CD4-positive, alpha-beta T cell treated with Interleukin-21 for 1 hour (primary cell): ENCODE measurements at places on chromosomes 6 and 20.

DNA sequence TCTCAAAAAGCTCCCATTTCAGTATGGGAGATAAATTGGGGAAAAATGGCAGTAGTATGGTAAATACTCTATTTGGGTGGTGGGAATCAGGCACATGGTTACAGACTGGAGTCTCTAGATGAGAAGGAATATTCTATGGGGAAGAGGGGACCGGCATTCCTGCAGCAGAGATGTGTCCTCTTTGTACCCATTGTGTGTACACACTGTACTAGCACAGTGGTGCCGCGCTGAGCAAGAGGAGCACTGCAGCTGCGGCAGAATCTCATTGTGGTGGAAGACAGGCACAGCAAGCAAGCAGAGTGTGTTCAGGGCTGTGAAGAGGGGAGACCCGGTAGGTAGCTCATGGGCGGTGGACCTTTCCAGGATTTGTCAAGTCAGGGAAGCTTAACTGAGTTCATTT, 13.0 kb downstream of the AFDN start:
- DNase-seq = no peak

DNA sequence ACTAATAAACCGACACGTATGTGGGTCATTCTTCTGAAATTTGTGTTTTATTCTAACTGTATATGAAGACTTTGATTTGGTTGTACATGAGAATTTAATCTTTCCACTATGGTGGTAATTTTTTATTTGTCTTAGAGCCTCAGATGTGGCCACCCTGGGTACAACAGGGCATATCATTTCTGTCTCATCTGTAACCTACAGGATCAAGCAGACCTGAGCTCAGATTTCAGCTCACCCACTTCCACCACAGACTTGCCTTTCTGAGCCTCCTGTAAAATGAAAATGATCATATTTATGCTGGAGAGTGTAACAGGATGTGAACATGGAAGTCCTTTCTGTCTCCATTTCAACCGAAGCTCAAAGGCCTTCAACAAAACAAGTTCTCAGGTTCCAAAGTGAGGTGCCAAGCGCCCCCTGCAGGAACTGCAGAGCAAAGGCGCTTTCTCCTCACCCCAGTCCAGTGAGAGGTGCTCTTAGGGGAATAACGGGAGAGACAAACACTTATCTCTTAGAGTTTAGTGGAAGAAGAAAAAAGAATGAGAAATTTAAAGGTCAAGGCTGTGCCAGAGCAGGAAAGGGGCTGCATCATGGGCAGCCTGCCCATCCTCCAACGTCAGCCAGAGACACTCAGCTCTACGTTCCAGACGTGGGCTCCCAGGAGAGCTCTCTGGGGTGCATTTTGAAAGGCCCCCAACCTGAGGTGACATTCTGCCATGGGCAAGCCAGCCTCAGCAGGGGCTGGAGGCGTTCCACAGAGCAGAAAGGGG, 23.0 kb upstream of the CD24 start:
- peak; percentile 47 for DNase-seq

DNA sequence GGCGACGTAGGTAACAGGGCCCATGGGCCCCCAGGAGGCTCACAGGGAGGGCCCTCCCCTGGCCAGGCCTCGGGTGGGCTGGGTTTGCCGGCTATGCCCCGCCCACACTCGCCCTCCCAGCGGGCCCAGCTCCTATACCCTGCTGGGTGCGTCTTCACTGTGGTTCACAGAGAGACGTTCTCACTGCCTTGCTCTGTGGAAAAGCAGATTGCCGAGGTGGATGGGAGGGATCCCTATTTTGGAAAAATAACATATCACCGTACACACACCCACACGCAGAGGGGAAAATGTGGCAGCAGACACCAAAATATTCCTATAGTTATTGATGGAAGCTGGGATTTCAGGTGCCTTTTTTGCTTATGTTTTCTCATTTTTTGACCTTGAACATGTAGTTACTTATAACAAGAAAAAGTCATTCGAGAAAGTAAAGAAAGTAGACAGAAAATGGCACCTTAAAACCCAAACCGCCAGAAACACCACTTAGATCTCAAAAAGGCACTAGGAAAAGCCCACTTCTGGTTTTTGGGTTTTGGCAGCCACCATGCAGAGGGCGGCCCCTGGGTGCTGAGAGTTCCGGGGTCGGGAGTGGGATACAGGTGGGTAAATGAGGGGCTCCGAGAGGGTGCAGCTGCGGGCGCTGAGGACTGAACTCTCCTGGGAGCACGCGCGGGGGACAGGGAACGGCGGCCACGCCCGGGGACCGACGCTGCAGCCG, 49.4 kb downstream of the TMEM242 start:
- DNase-seq = peak; percentile 78

DNA sequence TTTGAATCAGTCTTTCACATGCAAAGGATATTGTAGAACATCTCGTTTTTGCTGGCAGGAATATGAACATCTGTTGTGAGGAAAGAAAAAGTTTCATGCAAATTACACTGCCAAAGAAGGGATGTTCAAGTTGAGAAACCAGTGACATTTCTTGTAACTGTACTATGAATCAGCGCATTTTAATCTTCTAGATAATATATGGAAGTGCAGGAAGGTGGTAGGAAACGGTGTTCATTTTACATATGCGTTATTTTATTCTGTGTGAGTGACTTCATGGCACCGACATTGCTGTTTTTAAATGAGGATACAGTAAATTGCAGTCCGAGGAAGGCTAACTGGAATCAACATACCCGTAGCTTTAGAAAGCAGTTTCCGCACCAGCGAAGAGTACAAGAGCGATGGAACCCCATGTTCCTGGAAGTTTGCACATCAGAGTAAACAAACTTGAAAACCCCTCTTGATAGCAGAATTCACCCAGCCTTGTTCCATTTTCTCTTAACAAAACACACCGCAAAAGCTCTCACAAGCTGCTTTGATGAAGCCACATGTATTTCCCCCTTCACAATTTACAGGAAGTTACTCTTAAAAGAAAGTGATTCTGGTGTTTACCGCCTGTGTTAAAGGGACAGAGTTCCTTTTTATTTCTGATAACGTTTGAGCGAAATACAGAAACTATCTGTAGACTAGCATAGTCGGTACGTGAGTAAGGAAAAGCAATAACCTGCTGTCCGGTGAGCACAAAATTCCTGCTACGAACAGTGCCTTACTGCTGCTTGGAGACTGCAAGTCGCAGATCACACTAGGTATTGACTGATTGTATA, 11.5 kb downstream of the PRDM1 start:
- DNase-seq = peak; percentile 93

DNA sequence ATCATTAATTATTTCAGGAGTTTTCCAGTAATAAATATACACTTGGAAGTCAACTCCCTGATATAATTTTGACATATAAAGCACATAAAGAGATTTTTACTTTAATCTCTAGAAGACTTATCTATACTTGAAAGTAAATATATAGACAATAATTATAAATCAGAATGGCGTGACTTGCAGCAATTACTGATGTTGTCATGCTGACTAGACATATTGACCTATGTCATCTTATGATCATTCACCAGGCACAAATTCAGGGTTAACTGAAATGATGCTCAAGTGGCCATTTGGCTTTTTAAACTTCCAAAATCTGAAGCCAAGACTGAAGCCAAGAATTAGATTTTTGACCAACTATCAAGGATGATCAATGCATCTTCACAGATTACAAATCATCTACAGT, 192.2 kb downstream of the MCHR2 start:
- no peak for DNase-seq

- DNase-seq = no peak
Measured at GRCh38 chr6:37435373-37435772, 2.4 kb downstream of the CMTR1 start.

- DNase-seq = no peak
Measured at GRCh38 chr20:991850-992249, 10.3 kb downstream of the RSPO4 start.

GRCh38 chr20:24786646-24787045, 162.4 kb upstream of the CST7 start:
- DNase-seq = no peak

DNA sequence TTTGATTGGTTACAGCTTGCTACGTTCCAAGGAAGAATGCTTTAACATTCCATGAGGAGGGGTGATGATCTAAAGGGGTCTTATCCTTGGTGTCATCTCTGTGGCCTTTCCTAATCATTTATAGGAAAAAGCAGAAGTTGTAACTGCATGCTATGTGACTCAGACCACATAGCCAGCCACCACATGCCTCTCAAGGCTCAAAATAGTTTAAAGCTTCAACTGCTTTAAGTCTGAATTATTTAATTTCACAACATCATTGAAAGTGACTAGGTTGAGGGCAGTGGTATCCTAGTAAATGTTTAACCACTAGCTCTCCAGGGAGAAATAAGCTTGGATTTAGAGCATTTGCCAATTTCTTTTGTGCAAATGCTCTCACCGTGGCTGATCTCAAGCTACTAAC, 29.7 kb downstream of the MC3R start:
- DNase-seq = no peak

DNA sequence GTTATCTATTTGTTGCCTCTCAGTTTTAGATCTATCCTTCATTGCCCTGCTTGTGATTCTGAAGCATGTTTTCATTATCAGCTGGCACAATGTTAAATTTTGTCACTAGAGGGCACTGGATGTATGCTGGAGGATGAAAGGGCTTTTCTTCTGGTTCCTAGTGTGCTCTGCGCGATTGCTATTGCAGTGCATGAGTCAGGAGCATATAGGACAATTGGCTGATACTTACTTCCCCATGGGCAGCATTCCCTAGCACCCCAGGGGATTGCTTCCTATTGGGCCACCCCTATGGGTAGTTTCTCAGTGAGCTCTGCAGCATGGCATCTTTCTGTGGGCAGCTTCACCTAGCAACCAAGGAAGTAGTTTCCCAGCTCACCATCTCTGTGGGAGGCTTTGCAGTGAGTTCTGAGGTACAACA, 280.3 kb upstream of the SYNCRIP start:
- DNase-seq = peak; percentile 1

GRCh38 chr6:14275493-14275851, 157.9 kb downstream of the CD83 start:
- DNase-seq = no peak

DNA sequence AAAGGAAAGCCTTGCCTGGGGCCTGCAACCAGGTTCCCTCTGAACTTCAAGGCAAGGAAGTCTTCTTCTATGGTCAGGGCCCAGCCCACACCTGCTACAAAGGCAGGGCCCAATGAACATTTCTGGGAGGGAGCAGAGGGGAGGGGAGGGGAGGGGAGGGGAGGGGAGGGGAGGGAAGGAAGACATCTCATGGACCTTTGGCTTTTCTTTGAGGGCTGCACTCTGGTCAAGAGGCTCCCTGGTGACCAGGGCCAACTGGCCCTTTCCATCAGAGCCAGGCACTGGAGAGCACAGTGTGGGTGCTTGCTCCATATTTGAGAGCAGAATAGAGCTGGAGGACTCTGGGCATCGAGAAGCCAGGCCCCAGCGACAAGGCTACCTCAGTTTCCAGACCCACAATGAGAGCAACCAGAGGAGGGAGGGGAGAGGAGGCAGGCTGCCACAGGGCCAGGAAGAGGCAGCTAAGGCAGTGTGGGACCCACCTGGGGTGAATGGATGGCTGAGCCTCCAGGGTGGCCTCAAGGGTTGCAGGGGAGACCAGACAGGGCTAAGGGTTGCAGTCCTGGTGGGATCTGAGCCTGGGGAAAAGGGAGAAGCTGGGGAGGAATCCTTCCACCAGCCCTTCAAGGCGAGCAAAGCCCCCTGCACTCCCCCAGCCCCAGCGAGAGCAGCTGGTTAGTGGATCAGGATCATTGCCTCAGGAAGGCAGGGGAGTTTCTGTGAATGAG, 84.8 kb downstream of the MRPL14 start:
- no peak for DNase-seq

GRCh38 chr6:122472022-122472340, 374 bp upstream of the SERINC1 start:
- no peak for DNase-seq

- DNase-seq = no peak
Measured at GRCh38 chr20:36144336-36144735, 10.2 kb upstream of the EPB41L1 start.

DNA sequence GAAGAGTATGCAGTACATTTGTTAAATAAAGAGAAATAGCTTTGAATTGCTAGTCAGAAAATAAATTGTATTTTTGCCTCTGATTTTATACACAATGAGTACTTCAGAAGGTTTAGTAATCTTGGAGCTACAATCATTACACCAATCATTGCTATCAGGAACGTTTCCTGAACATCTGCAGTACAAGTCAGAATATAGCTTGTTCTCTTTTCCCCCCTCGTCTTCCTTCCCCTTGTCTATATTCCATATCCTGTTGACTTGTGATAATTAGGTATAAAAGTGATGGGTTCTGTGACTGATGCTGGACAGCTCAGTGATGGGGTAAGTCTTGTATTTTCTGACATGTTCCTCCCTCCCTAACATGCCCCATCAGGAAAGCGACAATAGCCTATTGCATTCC, 94.0 kb downstream of the AHI1 start:
- no peak for DNase-seq

DNA sequence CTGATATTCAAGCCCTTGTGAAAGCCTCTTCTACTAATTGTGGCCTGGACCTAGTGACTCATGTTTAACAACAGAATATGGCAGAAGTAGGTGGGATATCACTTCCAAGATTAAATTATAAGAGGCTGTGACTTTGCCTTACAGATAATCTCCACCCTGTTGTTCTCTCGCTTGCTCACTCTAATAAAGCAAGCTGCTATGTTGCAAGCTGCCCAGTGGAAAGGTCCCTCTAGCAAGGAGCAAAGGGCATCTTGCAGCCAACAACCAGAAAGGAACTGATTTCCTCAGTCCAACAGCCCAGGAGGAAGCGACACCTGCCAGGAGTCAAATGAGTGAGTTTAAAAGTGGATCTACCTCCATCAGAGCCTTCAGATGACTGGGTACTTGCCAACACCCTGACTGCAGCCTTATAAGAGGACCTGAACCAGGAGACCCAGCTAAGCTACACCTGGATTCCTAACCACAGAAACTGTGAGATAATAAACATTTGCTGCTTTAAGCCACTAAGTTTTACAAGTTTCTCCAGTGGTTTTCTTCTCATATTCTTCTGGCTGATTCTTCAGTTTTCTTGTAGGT, 112.6 kb downstream of the FRK start:
- no peak for DNase-seq

- DNase-seq = no peak
Measured at GRCh38 chr6:134035823-134036296, 16.6 kb downstream of the SLC2A12 start.

GRCh38 chr6:46023216-46023915, 7.7 kb upstream of the CLIC5 start:
- DNase-seq = no peak

DNA sequence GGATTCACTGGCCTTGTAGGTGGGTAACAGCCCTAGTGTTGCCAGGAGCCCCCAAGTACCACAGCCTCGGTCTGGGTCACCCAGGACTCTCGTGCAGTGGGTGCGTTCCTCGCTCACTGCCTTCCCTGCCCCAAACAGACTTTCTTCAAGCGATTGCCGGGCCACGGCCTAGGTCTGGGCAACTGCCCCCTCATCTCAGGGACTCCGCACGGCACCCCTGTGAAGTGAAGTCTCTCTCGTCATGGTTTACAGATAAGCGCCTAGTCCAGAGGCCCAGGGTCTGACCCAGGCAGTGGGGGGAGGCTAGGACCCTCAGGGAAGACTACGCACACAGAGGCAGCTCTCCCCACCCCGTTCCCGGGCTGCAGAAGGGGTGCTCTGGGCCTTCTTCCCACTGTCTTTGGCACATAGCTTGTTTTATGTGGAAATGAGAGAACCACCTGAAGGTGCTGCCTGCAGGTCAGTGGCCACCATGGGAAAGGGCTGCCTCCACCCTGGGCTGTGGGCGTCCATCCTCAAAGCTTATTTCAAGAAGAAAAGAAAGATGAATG, 220.8 kb downstream of the ERMARD start:
- DNase-seq = no peak
